ENCODE measurements at places on chromosomes 7 and 10.

- peak; percentile 67 for DNase-seq
Measured at GRCh38 chr10:114103284-114103683, 59.6 kb downstream of the ADRB1 start.

DNA sequence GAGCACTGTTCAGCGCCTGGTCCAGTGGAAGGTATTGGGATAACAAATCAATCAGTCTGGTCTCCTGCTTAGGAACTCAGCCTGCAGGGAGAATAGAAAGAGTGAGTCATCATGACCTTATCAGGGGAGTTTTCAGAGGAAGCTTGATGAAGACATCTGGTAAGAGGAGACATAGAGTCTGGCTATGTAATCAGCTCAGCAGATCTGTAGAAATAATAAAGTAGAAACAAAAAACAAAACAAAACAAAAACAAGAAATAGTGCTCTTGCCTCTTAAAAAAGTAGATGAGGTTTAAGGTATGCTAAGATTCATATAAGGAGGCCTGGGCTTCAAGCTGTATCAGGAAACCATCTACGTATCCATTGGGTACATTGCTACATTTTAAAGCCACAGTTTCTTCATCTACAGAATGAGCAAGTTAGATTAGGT, 14.4 kb downstream of the TAS2R41 start:
- peak; percentile 75 for DNase-seq

DNA sequence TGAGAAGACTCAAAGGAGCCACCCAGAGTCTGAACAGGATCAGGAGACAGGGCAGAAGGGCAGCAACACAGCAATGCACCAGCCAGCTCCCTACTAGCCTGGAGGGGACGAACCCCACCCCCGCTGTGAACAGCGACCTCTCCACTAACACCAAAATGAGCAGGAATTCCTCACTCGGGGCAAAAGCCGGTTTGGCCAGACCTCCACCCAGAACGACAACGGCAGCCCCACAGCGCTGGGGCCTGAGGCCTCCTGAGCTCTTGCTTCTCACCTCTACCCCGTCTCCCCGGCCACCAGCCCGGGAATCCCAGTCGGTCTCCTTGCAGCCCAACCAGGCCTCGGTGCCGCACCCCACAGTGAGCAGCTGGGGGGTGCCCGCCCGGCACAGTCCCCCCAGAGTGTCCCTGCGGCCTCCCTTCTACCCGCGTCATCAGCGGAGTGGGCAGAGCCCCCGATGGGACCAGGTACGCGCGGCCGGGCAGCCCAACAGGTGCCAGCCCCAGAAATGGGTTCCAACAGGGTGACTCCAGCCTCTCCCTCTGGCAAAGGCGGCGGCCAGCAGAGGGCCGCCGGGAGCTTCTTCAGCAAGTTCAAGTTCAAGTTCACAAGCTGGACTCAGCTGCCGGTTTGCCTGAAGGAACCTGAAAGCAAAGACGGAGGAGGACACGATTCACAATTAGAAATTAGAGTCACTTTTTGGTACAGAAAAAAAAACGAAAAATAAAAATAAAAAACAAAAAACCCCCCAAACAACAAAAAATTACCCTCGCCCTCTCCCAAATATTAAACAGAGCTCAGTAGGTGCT, 129.0 kb downstream of the MARCHF5 start:
- no peak for DNase-seq

DNA sequence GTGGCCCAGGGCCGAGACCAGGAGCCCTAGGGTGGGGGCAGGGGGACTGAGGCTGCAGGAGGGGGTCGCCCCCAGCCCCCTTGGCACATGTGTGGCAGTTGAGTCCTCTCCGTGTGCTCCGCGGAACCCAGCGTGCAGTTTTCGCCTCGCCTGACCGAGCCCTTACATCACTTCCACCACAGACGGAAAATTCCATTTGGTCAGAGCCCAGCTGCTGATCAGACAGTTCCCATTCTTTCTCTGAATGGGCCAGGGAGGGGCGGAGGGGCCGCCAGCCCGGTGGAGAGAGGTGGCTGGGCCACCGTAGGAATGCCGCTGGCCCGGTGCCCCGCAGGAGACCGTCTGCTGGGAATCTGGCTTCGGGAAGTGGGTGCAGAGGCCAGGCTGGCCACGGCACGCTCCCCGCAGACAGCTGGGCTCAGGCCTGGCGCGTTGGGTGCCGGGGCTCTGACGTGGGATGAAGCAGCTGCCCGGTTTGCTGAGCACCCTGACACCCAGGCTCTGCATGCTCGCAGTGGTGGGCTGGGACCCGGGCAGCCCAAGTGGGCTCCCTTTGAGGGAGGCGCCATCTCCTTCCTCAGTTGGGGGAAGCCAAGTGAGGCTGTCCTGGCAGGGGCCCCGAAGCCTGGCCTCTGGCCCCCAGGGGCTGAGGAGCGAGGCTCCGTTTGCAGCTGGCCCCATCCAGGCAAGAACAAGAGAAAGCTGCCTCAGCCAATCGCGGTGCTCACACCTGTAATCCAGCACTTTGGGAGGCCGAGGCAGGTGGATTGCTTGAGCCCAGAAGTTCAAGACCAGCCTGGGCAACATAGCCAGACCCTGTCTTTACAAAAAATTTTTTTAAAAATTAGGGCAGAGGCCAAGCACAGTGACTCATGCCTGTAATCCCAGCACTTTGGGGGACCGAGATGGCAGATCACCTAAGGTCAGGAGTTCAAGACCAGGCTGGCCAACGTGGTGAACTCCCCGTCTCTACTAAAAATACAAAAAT, 9.9 kb downstream of the TTYH3 start:
- DNase-seq: peak; percentile 95

DNA sequence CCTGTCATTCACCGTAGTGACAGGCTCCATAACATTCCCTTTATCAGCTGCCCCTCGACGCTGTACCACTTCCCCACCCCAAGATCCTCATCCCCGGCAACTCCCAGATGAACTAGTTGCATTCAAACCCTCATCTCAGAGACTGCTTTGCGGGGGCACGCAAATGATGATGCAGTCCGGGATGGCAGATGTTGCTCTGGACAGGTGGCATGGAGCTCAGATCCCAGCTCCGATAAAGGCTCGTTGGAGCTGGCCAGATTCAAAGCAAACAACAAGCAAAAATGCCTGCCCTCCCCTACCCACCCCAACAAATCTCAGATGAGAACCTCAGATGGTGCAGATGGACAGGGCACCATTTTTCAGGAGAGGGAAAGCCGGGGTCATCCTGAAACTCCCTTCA, 46.7 kb downstream of the CARD11 start:
- DNase-seq: no peak

DNA sequence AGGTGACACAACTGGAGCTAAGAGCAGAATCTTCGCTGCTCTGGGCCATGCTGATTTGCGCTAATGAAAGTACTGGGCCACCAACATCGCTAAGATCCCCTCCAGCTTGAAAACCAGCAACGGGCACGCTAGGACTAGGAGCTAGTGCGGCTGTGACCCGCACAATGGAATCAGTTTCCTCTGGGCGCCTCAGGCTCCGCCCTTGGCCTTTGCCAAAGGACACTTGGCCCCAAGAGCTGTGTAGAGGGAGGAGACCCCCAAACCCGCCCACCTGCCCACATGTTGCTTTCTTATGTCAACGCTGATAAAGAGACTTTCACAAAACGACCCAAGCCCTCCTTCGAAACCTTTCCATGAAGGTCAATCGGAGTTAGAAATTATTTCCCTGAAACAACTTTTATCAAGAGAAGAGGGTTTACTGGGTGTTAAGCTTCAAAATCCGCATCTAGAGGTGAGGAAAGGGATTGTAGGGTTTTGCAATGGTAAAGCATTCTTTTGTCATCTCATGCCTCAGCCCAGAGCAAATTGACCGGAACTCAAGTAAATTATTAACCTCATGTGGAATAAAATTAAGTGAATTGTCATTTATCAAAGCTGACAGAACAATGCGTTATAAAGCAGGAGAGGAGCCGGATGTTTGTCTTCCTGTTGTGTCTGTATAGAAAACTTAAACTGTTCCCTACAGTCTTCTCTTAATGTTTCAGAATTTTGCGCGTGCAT, 9.4 kb downstream of the ABCB5 start:
- DNase-seq: no peak

DNA sequence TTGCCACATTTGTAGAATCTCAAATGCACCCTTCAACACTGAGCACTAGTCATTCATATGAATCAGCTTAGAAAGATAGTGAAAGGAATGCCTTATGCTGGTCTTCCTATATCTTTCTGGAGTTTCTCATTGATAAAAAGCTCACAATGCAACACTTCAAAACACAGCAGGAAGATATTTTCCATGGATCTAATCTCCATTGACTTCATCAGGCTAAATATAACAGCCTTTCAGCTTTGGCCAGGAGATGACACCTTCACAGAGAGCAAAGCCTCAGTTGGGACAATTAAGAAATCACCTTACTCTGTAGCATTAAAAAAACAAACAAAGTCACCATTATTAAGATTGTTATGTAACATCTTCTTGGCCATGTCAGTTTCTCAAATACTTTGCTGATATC, 6.7 kb downstream of the NRP1 start:
- DNase-seq: no peak

DNA sequence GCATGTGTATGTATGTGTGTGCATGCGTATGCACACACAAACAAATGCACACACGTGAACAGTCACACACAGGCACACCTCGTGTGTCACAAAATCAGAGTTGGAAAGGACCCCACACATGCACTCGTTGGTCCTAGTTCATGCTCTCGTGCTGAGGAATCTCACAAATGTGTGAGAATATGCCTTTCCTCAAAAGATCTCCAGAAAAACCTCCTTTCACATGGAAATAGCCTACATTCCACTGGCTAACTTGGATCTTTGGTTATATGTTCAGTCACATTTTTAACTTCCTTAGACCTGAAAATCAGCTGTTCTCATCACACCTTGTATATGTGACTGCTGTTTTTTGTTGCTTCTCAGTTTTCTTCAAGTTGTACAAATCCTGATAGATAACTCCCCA, 256.7 kb downstream of the DPP6 start:
- no peak for DNase-seq

All from A172 (cell line).